ENCODE measurements at places on chromosomes 7 and 10. TPM values are rescaled to one million over a fixed set of nuclear protein-coding genes. Genes with fewer than 3 reads are reported as not detected.

Gene PPP1R3C
- 17.3 TPM for total RNA-seq

Gene UTF1
- not detected for total RNA-seq

Gene AGR3
- not detected for total RNA-seq

Gene ELN
- total RNA-seq, result 2.3 TPM

Gene RELN
- 0.65 TPM for total RNA-seq

Gene HIF1AN
- total RNA-seq, result 5.9 TPM

Gene LAMTOR4
- total RNA-seq, result 139 TPM
